ENCODE measurements at places on chromosomes 3 and 15.

DNA sequence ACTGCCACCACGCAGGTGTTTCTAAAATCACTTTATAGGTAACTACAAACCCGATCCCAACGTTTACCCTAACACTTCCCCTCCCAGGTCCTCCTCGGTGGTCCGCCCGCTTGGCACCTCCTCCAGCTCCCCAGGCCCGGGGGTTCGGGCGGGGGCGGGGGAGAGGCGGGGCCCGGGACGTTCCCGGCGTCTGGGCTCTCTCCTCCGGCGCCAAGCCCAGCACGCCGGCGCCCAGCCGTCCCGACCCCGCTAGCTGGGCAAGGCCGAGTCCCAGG, 562 bp downstream of the CGGBP1 start:
- no peak for DNase-seq

DNA sequence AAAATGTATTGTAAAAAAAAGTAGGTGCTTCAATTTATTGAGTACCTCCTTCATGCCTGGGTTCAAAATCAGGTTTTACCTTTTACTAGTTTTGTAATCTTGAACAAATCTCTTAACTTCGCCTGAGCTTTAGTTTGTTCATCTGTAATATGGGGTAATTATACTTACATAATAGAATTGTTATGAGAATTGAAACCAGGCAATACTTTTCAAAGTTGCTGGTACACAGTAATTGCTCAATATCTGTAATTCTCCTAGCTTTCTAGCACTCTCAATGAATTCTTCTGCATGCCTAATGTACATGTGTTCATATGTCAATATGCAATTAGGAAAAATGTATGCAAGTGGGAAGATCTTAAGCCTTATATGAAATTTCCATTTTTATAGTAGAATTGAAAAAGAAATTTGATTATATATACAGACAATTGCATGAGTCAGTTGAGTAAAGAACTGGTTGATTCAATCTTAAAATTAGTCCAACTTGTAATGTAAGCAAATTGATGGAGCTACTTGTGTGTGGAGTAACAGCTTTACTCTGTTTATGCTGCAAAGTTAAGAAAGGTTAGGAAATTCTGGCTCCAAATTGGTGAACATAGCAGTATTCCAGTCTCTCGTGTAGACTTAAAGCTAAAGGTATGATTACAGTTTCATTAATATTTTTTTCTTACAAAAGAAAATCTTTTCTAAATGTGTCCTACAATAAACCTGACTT, 4.1 kb downstream of the TNFSF10 start:
- DNase-seq, result no peak

DNA sequence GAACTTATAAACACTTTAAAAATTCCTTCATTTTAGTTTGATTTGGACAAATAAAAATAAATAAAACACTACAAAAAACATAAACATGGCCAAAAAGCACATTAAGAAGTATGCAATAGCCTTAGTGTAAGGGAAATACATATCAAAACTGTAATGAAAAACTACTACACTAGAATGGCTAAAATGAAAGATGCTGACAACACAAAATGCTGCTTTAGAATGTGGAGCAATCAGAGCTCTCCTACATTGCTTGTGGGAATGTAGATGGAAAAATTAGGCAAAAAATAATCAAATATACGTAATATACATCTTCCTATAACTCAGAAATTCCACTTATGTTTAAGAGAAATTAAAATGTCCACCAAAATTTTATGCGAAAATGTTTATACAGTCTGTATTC, 96.2 kb downstream of the ABI3BP start:
- no peak for DNase-seq

DNA sequence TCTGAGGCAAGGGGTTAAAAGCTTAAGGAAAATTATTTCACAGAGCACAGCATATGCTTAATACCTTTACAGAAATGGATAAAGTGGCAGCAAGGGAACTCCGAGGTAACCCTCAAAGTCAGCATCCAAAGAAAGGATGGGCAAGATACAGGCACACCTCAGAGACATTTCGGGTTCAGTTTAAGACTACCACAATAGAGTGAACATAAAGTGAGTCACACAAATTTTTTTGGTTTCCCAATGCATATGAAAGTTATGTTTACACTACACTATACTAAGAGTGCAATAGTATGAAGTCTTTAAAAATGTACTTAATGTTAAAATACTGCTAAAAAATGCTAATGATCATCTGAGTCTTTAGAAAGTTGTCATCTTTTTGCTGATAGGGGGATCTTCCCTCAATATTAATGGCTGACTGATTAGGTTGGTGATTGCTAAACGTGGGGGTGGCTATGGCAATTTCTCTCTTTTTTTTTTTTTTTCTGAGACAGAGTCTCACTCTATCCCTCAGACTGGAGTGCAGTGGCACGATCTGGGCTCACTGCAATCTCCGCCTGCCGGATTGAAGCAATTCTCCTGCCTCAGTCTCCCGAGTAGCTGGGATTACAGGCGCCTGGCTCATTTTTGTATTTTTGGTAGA, 10.0 kb downstream of the UBR1 start:
- no peak for DNase-seq

GRCh38 chr3:177314897-177315296, 117.6 kb upstream of the TBL1XR1 start:
- DNase-seq, result no peak

DNA sequence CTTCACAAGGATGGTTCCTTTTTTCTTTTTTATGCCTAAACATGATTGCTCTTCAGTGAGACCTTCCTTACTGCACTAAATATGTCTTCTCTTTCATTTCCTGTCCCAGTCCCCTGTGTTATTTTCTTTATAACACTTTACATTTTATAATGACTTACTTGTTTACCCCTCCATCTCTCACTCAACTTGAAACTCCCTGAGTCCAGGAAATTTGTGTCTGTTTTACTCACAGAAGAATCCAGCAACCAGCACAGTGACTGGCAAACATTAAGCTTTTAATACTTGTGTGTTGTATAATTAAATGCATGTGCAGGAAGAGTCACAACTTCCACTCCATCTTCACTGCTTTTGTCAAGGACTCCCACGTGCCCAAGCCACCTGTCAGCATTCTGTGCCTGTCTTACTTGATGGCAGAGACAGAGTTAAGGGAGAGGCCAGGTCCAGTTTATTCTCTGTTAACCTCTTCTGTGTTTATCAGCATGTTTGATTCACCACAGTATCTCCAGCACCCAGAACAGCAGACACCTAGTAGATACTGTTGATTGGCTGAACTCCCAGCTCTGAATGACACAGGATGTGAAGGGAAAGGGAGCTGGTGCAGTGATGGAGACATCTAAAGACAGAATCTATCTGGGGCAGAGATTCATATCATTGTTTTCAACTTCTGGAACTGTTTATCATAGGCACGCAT, 42.8 kb downstream of the SSR3 start:
- DNase-seq, result no peak

DNA sequence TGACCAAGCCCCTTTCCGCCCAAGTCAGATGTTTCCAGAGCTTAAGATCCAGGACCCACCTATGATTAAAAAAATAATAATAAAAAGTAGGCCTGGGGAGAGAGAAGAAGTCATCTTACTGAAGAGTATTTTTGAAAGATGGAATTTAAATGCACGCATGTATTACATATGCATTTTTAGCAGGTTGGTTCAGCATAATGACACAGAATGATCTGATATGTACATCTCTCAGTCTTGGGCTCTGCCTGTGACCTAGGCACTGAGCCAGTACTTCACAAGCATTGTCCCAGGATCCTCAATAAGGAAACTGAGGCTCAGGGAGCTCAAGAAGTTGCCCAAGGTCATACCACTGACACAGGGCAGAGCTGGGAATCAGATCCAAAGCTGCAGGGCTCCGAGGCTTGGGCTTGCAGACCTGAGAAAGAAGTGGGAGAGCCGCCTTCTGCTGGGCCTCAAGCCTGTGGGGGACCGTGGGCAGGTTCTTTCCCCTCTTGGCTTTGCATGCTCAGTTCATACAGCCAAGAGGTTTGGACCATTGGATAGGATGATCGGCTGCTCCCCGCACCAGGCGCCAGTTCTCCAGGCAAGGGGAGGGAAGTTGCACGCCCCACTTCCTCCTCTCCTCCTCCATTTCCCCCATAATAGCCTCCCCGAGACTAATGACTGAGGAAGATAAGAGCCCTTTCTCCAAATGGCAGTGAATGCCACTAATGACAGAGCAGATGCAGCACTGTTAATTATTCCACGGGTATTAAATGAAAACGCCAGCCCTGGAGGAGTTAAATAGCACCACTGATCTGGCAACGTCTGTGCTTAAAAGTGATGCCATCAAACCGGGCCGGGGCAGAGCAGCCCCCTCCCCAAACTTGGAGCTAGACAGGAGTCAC, 6.9 kb downstream of the SLC6A1 start:
- DNase-seq, result no peak

DNA sequence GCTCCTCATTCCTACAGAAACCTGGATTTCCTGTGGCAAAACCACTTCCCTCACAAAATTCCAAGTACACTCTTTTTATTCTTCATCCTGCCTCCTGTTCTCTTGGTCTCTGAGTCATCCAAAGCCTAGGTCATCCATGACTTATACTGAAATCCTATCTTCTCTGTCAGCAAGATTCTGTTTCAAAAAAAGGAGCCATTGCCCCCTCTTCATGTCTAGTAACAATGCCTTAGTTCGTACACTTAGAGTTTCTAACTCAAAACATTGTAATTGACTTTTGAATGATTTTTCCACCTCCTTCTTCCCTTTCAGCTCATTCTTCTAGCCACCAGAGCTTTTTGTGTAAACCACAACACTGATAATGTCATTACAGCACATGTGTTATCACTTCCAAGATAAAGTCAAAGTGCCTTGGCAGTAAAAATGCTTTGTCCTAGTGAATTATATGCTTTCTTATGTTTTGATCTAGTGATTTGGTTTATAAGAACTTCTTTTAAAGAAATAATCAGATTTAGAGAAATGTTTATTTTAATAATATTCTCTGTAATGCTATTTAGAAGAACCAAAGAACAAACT, 256.5 kb upstream of the NECTIN3 start:
- peak; percentile 87 for DNase-seq

DNA sequence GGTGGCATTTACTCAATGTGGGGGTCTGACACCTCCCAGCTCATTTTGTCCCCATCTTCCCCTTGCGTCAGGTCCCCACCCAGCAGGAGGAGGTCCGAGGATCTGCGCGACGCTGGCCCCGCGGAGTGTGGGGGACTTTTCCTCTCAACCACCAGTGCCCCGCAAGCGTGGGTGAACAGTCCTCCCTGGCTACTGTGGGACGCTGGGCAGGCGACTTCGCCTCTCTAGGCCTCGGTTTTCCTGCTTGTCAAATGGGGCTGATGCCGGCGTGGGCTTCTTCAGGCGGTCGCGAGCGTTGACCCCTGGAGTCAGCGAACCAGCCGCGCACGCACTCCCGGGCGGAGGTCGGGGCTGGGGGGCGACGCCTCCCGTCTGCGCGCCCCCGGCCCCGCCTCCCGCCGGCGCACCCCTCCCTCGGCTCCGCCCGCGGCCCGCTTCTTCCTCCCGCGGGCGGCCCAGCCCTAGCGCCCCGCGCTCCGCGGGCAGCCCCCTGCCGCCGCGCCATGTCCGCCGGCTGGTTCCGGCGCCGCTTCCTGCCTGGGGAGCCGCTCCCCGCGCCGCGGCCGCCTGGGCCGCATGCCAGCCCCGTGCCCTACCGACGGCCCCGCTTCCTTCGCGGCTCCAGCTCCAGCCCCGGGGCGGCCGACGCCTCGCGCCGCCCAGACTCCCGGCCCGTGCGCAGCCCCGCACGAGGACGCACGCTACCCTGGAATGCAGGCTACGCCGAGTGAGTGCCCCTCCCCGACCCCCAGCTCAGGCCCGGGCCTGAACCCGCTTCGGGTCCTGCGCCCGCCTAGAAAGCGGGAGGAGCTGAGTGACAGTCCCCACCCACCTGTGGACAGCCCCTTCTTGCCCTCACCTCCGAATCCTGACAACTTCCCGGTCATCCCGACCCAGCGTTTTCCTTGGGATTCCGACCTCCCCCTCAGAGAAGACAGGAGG, at the start of gene PPM1M:
TSS of gene PPM1M (plus strand) at position 438 of the 942 bp plus-strand sequence. CDS start at position 504, 66 bp downstream.
- DNase-seq, result peak; percentile 40

GRCh38 chr15:29556380-29556779, 265.9 kb downstream of the TJP1 start:
- DNase-seq, result no peak

DNA sequence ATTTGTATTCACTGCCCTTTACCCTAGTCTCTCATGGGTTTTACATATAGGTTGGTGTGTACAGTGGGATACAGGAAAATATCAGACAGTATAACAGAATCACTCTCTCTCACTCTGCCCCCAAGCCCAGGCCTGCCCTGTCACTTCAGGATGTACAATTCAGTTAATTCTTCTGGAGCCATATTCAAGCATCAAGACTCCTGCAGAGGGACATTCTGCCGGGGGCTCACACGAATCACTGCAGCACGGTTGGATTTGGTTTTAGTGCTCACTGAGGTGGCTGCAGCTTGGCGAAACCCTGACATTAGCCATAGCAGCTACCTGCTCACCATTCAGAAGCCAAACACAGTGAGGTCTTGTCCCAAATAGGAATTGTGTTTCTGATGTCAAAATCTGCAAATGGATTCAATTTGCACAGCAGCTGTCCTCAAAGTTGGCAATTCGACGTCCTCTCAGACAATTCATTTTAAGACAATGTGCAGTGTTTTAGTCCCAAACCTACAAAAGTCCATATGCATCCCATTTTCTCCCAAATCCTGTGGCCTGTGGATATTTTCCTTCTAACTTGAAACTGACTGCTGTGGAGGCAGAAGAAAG, 82.9 kb downstream of the CHSY1 start:
- DNase-seq, result no peak

- DNase-seq, result no peak
Measured at GRCh38 chr3:123740391-123740822, 143.7 kb downstream of the MYLK start.

- peak; percentile 89 for DNase-seq
Measured at GRCh38 chr3:143832433-143832832, 15.8 kb downstream of the SLC9A9 start.

DNA sequence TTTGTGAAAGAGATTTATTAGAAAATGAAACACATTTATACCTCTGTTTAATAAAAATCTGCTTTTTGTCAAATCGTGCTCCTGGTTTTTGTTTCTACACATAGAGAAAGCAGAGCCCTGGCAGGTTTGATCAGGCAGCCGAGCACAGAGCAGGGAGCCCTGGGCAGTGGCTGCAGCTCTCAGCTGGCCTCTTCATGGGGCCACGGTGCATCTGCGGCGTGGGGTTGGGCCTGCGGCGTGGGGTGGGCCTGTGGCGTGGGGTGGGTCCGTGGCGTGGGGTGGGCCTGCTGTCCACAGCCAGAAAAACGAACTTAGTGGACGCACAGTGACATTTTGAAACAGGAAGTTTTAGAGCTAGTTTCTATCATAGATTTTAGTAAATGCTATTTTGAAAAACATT, 10.6 kb downstream of the GOLGA6L2 start:
- DNase-seq, result no peak

All from kidney tubule cell (primary cell).